ENCODE measurements at places on chromosomes 3 and 15.
A peak's percentile ranks its signal among the peaks of the same experiment; 100 is the strongest.

GRCh38 chr3:102240720-102241119 lies 194.1 kb upstream of the ZPLD1 start:
- no peak for DNase-seq

GRCh38 chr15:101725073-101725472 lies 800 bp upstream of the TARS3 start:
- DNase-seq, result no peak

DNA sequence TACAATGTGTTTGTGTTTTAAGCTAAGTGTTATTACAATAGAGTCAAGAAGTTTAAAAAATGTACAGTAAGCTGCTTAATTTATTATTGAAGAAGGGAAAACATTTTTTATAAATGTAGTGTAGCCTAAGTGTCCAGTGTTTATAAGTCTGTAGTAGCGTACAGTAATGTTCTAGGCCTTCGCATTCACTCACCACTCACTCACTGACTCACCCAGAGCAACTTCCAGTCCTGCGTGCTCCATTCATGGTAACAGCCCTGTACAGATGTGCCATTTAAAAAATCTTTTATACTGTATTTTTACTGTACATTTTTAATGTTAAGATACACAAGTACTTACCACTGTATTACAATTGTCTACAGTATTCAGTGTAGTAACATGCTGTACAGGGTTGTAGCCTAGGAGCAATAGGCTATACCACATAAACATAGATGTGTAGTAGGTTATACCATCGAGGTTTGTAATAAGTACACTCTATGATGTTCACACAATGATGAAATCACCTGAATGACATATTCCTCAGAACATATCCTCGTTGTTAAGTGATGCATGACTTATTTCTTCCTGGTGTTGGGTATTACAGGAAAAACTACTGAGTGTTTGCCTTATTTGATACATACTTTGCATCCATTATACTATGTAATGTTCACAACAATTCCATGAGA lies 156.6 kb upstream of the NUDT16 start:
- DNase-seq, result no peak

- DNase-seq, result no peak
Observed at GRCh38 chr3:120263792-120264191, 21.2 kb downstream of the GPR156 start.

GRCh38 chr15:69897061-69897460 lies 200.7 kb downstream of the TLE3 start:
- DNase-seq, result no peak

- DNase-seq, result no peak
Observed at GRCh38 chr3:151969026-151969642, 95.7 kb downstream of the SUCNR1 start.

DNA sequence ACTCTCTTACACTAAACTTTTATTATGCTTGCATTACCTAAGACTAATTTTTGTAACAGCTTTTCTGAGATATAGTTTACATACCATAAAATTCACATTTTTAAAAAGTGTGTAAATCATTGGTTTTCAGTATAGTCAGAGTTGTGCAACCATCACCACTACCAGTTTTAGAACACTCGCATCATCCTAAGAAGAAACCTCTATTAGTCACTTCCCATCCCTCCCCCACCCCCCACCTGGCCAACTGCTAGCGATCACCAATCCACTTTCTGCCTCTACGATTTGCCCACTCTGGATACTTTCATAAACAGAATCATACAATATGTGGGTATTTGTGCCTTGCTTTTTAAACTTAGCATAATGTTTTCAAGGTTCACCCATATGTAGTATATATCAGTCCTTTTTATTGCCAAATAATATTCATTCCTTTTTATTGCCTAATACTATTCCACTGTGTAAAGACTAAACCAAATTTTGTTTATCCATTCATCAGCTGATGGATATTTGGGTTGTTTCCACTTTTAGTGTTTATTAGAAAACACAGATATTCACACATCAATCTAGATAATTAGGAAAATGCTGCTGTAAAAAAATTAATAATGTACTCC lies 23.0 kb downstream of the UBP1 start:
- DNase-seq, result no peak

- no peak for DNase-seq
Observed at GRCh38 chr3:22615790-22616189, 587.3 kb upstream of the UBE2E2 start.

DNA sequence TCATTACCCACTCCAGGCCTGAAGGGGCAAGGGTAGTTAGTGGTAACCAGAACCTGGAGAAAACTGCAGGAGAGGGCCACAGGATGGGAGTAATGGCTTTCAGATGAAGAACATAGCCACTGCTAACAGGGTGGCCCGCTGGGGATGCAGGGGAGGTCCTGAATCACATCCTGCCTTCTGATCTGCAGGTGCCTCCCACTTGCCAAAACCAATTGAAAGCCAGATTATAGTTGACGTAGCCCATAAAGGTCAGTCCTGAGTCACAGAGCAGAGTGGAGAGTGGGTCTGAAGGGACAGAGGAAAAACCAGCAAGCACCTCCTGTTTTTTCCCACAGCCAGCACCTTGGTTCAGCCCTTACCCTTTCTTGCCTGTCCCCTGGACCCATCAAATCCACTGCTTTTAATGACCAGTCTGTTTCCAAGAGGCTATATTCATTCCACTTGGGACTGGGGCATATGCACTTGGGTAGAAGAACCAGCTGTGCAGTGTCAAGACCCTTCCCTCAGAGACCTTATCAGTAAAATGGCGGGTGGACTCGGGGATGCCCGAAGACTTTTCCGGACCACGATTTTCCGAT lies 646 bp upstream of the SLC35G2 start:
- DNase-seq, result no peak

- DNase-seq, result no peak
Observed at GRCh38 chr3:49133226-49133951, 539 bp upstream of the LAMB2 start.

- no peak for DNase-seq
Observed at GRCh38 chr3:178795349-178795748, 259.1 kb downstream of the KCNMB2 start.

DNA sequence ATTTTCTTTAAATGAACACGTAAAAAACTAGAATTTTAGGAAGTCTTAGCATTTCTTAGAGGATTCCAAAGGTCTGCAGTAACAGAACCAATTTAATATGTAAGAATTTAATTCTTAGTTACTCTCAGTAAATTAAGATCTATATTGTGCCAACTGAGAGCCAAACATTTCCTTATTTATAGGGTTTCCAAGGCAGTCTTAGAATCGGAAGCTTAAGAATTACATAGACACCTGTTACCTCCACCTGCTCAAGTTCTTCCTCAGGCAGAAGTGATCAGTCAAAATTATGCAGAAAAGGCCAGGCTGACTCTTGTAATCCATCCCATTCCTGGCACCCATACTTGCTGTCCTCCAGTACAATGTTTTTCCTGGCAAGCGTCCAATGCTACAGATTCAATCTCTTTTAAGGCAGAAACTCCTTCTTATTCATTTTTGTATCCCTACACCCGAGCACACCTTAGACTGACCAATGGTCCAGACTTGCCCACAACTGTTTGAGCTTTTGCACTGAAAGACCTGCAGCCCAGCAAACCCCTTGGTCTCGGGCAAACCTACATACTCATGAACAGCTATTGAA lies 64.3 kb downstream of the NCEH1 start:
- DNase-seq, result no peak

- DNase-seq, result no peak
Observed at GRCh38 chr3:16937326-16937845, 52.6 kb downstream of the PLCL2 start.

DNA sequence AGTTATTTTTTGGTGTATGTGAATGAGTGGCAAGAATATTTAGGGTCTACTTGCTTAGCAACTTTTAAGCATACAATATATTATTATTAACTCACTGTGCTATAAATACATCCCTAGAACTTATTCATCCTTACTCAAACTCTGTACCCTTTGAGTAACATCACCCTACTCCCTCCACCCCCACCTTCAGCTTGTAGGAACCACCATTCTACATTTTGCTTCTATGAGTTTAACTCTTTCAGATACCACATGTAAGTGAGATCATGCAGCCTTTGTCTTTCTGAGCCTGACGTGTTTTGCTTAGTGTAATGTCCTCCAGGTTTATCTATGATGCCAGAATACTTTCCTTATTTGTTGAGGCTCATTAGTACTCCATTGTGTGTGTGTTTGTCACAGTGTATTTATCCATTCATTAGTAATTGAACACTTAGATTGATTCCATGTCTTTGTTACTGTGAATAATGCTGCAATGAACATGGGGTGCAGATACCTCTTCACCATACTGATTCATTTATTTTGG lies 526.9 kb downstream of the PYDC2 start:
- no peak for DNase-seq

- DNase-seq, result no peak
Observed at GRCh38 chr15:95996494-95996893, 334.0 kb upstream of the NR2F2 start.

DNA sequence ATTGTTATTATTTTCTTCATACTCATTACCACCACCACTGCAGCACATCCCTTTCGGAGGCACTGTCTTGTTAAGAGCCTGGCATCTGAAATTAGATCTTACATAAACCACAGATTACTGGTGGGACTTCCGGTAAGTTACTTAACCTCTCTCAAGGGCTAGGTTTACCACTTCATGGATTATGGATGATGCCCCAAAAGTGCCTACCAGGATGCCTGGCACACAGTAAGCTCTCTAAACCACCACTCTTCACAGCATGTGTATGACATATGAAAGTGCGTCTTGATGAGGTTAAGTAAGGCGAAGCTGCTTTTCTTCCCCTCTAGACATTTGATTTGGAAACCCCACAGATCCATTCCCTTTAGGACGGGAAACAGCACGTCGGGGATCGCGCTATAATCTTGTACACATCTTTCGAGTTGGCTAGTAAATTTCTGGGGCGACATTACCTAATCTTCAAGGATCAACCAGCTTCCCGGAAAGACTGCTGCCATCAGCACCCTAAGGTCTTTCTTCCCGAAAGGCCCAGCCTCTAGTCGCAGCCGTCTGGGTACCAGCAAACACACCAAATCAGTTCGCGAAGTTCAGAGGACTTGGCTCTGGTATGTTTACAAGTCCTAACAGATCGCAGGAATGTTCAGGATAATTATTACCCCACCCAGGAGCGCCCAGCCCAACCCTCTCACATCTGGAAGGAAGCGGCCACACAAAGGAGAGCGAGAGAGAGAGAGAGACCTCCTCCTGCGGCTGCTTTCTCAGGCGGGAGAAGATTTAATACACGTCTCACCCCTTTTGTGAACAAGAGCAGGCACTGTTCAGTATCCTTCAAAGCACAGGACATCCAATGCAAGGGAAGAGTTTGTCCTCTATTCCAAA lies 155.1 kb upstream of the FRMD4B start:
- DNase-seq, result no peak

- DNase-seq, result no peak
Observed at GRCh38 chr3:55854494-55854893, 367.4 kb upstream of the WNT5A start.

GRCh38 chr3:123728014-123728413 lies 143.2 kb upstream of the HACD2 start:
- DNase-seq, result no peak

DNA sequence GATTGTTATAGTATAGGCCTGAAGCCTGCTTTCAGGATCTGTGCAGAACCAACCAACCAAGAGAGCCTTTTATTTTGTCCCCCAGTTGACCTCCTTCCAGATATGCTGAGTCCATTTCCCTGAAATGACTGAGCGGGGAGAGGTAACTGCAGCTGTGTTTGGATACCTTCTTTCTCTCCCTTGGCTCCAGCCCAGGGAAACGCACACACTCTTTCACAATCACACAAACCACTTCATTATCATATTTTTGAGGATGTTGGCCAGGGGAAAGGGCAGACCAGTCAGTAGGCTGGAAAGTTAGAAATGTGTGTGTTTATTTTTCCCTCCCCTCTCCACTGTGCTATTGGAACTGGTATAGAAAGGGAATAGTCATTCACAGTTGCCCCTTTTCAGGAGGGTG lies 417.7 kb upstream of the TBL1XR1 start:
- DNase-seq, result no peak

DNA sequence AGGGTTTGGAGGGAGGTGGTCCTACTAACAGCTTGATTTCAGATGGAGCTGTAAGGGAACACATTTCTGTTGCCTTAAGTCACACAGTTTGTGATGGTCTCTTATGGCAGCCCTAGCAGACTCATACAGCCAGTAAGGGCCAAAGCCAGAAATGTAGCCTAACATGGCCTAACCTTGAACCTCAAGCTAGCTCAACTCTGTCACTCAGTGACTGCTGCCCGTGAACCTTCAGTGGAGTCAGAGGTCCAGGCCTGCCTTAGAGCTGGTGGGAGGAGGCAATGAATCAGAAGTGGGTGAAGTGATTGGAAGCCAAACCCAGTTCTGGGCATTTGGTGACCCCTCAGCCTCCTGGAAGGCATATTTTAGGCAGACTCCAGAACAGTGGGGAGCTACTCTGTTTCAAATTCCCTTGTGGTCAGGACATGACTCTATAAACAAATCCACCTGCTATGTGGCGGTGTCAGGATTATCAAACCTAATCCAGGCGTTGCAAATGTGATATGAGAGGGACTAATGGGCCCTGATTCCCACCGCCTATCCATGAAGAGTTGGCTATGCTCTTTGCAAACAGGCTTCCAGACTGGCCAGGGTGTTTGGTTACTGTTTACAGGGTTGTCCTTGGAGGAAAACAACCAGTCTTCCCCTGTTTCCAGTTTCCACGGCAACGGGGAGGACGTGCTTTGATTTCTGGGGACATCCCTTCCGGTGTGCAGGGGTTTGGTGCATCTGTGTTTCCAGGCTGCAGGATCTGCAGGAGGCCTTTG lies 105.9 kb upstream of the AGBL1 start:
- DNase-seq, result no peak

- DNase-seq, result no peak
Observed at GRCh38 chr15:81097116-81097889, 36.8 kb upstream of the CFAP161 start.

- DNase-seq, result peak; percentile 62
Observed at GRCh38 chr15:73051807-73052652, at the start of gene NEO1. TSS of gene NEO1 (plus strand) at chr15:73052463. CDS start at chr15:73052676, 213 bp downstream.

- DNase-seq, result no peak
Observed at GRCh38 chr15:39403640-39404117, 177.2 kb upstream of the THBS1 start.

DNA sequence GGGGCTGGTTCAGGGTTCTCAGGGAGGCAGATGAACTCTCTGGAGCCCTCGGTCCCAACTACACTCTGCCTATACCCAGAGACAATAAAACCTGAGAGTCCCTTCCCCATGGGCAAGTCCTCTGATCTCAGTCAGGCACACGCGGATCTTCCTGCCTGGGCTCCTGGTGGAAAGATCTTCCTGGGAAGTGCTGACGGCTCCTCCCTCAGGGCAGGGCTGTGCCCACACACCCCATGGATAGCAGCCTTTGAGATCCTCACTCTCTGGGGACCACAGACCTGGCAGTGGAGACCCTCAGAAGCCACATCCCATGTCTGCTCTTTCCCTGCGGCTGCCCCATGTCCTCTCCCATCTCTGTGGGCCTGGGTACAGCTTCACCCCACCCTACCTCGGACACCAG lies 10.4 kb downstream of the SH2D7 start:
- no peak for DNase-seq

DNA sequence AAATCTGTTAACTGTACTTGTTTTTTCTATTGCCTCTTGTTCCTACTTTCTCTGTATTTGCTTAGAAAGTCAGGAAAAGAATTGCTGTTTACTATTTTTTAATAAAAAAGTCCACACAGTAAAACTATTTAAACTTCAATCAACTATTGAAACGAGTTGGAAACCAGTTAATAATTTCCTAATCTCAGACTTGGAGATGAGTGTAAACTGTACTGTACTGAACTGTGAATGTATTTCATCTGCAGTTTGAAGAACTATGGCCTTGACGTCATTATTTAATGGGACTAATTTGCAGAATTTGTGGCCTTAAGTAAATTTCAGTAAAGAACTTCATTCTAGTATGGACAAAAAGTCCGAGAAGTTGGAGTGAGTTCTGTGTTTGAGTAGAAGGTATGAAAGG lies 89.1 kb downstream of the LRRC28 start:
- DNase-seq, result no peak

- no peak for DNase-seq
Observed at GRCh38 chr3:58351920-58352319, 19.2 kb downstream of the PXK start.
